ENCODE measurements at places on chromosomes 2 and 18.

- DNase-seq = no peak
Measured at GRCh38 chr18:13449651-13450050, 231.1 kb downstream of the LDLRAD4 start.

- no peak for DNase-seq
Measured at GRCh38 chr18:3121259-3121658, 98.5 kb downstream of the MYOM1 start.

DNA sequence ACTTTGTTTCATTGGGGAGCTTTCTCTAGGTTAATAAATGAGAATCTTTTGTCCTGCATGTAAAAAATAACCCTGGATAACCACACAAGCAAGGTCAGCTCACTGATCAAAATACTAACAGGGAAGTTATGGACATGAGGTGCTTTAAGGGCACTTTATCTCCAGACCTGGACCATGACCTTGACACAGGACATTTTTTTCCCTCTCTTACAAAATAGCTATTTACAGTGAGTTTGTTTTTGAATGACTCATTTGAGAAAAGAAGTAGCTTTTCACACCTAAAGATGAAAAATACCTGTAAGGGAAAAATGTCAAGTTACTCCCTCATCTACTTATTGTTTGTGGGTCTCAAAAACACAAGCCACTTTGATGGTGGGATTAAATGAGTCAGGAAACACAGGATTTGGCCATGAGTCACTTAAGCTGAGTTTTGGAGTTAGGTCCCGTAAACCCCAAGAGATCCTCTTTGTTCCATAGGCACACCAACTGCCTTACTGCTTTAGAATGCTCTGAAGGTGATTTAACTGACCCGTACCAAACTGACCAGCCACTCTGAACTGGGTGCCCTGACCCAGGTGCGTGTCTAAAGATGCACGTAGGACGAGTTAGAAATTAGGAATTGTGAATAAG is 479.3 kb upstream of the NXPH2 start:
- no peak for DNase-seq

DNA sequence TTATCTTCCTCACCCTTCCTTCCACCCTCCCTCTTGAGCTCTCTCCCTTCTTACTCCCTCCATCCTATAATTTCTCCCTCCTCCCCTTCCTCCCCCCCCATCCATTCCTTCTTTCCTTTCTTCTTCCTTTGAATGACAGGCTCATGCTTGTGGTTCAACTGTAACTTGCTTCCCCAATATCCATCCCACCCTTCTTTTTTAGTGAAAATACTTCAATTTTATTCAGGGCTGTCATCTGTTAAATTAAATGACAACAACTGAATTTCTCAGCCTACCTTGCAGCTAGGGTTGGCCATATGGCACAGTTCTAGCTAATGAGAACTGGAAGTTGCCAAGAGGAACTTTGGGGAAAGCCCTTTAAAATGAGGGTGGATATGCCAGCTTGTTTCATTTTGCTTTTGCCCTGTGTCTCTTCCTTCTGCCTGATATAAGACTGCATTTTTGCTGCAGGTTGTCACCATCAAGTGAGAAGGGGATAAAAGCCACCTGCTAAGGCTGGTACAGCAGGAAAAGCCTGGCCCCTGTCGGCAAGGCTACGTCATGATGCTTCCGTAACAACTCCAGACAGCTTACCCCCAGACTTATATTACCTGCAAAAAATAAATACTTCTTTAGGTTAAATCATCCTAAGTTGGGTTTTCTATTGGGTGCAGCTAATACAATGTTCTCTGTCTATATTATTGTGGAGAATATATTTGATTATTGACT is 121.8 kb downstream of the NXPH2 start:
- no peak for DNase-seq

- no peak for DNase-seq
Measured at GRCh38 chr2:23050388-23050787, 334.6 kb upstream of the KLHL29 start.

DNA sequence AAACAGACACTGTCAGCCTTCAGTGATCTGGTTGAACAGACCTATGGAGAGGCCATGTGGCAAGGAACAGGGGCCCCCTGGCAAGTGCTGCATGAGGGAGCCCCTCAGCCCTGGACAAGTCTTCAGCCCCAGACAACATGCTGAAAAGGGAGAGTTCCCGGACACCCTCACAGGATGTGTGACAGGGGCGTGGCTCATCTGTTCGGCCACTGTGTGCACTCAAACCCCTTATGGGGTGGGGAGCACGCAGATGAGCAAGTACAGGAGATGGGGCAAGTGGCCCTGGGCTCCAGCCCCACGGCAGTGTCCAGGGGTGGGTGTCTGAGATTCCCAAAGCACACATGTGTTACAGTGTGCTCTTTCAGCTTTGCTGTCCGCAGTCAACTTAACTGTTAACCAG is 35.4 kb upstream of the MPPE1 start:
- no peak for DNase-seq

DNA sequence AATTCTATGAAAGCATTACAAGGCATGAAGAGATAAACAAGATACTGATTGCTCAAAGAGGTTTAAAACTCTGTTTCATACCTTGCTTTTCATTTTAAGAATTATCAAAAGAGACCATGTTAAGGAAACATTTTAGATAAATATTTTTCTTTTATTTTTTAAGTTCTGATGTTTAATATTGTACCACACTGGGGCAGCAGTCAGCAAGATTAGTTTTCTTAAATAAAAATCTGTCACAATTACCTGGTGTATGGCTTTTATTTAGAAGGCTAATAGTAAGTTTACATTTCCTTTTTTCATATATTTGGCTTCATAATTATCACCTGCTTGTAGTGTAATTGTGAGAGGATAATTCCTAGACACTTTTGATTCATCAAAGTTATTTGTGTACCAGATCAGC is 46.4 kb downstream of the ZNF804A start:
- no peak for DNase-seq

- no peak for DNase-seq
Measured at GRCh38 chr2:239874636-239875356, 150.3 kb downstream of the NDUFA10 start.

GRCh38 chr2:8754106-8754776 is 72.4 kb downstream of the ID2 start:
- no peak for DNase-seq

GRCh38 chr2:215059724-215060123 is 78.7 kb downstream of the ABCA12 start:
- DNase-seq = no peak

GRCh38 chr18:76524477-76524876 is 29.4 kb upstream of the ZNF516 start:
- DNase-seq = no peak
